ENCODE measurements at places on chromosomes 6 and 20.
A peak's percentile ranks its signal among the peaks of the same experiment; 100 is the strongest.

DNA sequence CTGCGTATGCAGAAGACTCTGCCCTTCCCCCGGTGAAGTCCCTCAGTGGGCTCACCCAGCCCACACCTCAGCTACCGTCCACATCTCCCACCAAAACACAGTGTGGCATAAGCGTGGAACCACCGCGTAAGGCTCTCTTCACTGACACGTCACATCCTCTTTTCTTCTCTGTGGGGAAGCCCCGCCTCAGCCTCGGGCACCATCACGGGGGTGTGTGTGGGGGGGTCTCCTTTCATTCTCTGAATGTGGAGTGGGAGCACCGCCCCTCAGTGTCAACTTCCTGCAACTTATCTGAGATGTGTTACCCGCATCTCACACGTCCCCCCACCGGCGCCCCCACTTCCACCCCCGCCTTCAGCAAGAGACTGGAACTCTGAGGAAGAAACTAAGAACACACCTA lies 388.4 kb upstream of the JARID2 start:
- no peak for DNase-seq

GRCh38 chr20:36629719-36630681 lies 16.0 kb downstream of the SLA2 start:
- no peak for DNase-seq

DNA sequence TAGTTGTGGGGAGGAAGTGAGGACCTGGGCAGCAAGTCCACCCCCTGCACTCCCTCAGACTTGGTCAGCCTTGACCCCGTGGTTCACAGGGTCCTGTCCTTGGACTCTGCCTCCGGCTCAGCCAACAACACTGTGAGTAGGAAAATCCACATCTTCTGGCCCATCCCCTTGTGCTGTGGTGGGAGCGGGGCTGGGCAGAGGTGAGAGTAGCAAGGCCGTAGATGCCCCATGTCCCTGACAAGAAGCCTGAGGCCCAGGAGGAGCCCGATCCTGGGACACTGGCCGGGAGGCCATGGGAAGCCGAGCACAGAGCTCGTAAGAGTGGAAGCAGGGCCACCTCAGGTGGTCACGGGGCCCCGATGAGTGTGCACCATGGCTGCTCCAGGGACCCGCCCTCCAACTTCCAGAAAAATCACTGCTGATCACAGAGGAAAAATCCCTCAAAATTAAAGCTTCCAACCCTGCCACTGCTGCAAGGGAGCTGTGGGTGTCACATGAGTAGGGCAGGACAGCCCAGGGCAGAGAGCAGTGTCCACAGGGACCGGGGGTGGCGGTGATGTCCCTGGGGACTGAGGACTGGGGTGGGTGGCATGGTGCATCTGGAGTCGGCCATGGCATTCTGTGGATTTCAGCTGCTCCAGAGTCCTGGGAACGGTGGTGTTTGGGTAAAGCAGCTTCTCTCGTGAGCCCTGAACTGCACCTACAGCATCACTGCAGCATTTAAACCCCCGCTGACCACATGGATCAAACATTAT lies 189.4 kb downstream of the DLL1 start:
- peak; percentile 26 for DNase-seq

DNA sequence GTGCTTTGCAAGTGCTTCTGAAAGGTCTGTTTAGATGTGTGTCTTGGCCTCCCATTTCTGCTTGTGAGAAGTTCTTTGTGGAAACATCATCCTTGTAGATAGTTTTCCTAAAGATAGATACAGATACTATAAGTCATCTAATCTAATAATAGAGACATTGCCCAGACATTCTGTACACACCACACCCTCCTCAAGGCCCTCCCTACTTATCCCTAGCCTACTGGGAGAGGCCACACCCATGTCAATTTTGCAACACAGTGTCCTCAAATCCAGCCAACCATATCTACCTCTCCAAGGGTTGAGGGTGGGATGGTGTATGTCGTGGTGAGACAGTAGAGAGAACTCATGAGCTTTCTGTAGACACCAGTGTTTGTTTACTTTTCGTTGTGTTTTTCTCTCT lies 6.2 kb downstream of the KDM1B start:
- no peak for DNase-seq

GRCh38 chr6:108476847-108477430 lies 83.8 kb upstream of the FOXO3 start:
- DNase-seq = no peak

DNA sequence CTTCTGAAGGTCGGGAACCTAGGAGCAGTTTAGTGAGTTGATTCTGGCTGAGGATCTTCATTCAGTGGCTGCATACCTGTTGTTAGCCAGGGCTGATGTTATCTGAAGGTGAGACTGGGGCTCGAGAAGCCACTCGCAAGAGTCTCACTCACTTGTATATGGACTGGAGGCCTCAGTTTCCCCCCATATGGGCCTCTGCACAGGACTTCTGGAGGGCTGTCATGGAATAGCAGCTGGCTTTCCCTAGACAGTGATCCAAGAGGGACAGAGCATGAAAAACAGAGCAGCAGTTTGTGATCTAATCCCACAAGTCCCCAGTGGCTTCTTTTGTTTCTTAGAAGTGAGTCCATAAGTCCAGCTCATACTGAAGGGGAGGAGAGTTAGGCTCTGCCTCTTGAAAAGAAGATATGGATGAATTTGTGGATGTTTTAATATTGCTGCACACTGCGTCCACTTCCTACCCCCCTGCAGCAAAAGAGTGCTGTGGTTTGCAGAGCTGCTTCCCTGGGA lies 623.4 kb downstream of the CDH26 start:
- DNase-seq = no peak

GRCh38 chr6:107731422-107732319 lies 92.4 kb downstream of the SCML4 start:
- DNase-seq = no peak

DNA sequence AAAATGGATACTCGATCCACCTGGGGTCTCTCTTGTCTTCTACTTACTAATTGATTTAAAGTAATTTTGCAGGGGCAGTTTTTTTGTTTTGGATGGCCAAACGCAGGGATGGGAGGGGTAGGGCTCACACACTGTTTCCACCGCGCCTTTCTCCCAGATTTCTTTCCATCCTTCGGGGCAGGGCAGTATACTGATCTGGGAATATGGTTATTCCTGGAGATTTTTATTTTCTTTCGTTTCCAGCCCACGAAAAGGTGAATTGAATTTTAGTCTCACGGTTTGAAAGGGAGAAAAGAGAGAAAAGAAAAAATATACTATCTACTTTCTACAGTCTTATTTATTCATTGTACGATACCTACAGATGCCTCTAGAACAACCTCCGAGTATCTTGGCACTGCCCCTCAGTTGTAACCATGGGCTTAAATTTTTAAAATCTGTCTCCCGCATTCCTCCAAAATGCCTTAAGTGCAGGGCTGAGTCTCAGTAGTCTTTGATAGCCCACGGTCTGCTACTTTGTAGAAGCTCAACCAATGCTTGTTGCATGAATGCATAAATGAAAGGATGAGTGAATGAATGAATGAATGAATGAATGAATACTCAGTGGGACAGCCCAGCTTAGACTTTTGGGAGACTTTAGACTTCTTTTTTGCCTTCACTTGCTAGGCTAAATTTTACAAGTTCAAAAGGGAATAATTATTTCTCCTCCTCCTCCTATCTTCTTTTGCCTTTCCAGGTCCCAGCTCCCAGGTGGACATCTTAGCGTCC lies 18.1 kb upstream of the TRIM27 start:
- no peak for DNase-seq

DNA sequence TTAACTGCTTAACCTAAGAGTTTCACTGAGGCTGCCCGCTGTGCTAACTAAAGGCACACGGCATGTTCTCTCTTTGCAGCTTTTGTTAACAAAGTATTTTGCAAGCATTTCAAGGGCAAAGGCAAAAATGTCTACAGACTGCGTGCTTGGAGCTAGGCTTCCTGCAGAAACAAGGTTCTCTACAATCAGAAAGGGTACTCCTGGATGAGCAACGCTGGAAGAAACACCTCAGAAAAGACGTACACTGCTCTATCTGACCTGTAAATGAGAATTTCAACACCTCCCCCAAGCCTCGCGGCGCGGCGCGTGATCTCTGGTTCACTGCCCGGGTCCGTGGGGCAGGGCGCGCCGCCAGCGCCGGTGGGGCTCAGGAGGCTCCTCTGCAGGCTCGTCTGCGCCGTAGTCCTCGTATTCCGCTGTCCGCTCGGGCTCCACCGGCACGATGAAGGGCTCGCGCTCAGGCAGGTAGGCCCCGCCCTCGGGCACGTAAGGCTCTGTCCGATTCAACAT lies 120.9 kb downstream of the COL12A1 start:
- no peak for DNase-seq
